Posterior vena cava (tissue), 2 donors: ENCODE measurements at places on chromosomes 6 and 20. TPM values are rescaled to one million over a fixed set of nuclear protein-coding genes. Genes with fewer than 3 reads are reported as not detected.

The LPA gene
- not detected for total RNA-seq

- DNase-seq: no peak
Measured at GRCh38 chr20:24337069-24337468, 132.4 kb upstream of the SYNDIG1 start.

GRCh38 chr6:21219241-21219640, 374.3 kb upstream of the SOX4 start:
- DNase-seq: no peak

The TTK gene
- 0.88 TPM for total RNA-seq

The CAP2 gene
- total RNA-seq: 35.6 TPM

DNA sequence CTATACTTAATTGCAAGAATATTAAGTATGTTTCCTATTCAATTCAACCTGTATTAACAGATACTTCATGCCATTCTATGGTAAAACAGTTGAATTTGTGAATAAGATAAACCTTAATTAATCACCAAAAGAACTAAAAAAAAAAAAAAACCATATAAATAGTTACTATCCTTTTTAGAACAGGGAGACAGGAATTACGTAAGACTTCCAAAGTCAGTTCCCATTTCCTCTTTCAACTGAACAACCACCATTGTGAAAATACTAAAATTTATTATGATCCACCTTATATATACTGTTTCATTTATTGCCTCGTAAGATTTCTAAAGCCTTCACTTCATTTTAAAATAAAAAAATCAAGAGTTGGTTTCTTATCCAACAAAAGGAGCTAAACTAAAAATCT, 9.4 kb downstream of the CCNC start:
- DNase-seq: no peak

DNA sequence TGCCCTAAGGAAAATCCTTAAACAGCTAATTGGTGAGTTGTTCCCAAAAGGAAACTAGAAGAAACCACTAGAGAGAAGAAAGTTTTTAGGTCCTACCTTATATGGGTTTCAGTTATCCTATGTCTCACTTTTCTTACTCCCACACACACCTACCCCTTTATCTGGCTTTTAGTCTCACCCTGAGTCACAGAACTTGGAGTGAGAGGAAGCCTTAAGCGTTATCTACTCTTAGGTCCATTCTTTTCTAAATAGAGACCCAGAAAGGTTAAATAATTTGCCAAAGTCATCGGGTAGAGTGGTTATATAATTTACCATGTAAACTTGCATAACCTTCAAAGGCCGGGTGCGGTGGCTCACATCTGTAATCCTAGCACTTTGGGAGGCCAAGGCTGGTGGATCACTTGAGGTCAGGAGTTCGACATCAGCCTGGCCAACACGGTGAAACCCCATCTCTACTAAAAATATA, 4.3 kb upstream of the RPP21 start:
- DNase-seq: no peak

- DNase-seq: no peak
Measured at GRCh38 chr20:31685853-31686643, 36.6 kb downstream of the BCL2L1 start.

DNA sequence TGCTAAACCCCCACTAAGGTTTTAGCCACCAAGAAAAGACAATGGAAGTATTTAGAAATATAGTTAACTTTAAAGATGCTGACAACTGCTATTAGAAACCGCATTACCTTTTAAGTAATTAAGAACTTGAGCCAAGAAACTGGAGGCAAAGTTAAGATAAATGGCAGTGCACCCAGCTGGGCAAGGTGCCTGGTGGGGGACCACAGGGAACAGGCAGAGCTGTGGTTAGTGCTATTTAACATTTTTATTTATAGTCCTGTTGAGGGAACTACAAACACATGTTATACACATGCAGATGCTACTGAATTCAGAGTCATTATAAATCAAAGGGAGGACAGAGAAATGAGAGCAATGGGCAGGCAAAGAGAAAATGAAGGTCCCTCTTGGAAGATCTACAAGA, 447.9 kb downstream of the TFAP2B start:
- no peak for DNase-seq

- no peak for DNase-seq
Measured at GRCh38 chr6:137265561-137266308, 46.5 kb upstream of the IFNGR1 start.

The ARID1B gene
- 79.3 TPM for total RNA-seq

DNA sequence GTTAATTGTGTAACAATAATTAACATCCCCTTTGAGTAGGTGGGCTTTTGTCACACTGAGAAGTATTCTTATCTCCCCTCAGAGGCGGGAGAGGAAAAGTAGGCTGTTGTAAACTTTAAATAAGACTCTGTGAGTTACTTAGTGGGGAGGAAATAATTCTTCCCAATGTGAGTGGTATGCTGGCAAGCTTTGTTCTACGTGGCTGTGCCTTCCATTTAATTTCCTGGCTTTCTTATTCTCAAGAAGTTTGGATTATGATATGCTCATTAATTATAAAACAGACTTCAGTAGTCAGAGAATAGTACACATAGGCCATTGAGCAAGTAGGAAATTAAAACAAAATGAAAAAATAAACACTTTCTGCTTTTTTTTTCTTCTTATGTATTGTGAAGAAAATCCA, 19.1 kb downstream of the ADGRB3 start:
- DNase-seq: no peak

DNA sequence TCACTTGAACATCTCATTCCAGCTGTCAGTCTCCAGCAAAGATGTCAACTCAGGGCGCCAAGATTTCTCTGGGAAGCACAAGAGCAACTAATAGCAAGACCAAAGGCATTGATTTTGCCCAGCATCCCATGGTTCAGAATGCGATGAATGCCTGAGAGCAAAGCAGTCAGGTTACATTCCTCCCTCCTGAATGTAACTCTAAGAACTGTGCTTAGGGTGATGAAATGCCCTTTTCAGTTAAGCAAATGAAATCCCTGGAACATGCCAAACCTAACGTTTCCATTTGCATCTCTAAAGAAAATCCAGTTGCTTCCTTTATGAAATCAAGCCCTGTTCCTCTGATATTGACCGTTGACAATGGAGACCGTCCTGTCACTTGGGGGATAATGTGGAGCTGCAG, 224.0 kb upstream of the PLN start:
- no peak for DNase-seq

- peak; percentile 46 for DNase-seq
Measured at GRCh38 chr20:25044261-25044560, 13.7 kb downstream of the ACSS1 start.

GRCh38 chr6:133621751-133622150, 267.2 kb upstream of the TCF21 start:
- DNase-seq: no peak

- DNase-seq: no peak
Measured at GRCh38 chr6:133964052-133964451, 11.0 kb downstream of the TBPL1 start.

The HLA-DOA gene
- total RNA-seq: 3.1 TPM

DNA sequence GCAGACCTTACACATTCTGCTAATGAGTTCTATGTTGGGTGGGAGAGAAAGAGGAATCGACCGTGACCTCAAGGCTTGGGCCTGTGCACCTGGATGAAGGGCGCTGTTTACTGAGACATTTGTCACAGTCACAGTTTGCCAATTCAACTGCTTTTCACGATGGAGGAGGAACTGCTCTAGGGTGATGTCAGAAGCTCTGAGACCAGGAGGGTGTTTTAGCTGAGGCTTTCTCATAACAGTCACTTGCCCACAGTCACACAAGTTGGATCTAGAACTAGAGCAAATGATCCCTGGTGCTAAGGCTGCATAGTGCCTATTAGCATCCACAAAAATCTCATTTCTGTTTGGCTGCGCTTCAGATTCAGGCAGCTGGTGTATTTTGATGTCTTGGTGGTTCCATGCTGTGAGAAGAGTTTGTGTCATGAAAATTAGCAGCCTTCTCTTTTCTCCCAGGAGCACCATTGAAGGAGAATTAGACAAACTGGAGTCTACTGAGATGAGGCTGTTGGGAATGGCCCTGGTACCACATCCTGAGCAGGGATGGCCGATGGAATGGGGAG, 83.3 kb upstream of the TGM3 start:
- no peak for DNase-seq

DNA sequence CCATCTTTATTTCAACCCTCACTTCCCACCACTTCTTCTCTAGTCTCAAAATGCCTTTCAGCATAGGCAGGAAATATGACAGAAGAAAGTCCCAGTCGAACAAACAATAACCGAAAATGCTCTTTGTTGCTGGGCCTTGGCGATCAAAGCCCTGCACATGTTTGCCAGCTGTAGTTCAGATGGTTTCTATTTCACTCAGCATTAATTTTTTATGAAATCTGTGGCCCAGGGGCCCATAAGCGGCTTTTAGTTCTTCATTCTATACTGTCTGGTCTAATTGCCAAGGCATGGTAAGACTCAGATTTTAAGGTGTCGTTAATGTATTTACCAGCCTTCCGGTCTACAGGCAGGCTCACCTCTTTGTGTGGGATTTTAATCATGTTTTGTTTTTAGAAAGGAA, 10.9 kb upstream of the F13A1 start:
- DNase-seq: no peak

DNA sequence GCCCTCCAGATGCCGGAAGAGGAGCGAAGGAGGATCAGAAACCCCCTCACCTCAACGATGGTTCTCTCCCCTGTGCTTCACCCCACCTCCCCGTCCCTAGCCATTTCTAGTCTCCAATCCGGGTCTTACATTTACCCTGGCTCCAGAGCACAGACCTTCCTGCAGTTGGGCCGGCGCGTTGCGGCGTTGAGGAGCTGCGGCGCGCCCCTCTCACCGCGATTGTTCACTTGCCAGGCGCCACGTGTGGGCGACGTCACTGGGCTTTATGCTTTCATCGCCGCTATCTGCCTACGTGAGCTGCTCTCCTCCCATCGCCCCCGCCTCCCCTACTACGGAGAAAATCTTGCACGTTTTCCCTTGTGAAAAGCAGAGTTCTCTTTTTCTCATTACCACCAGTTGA, at the start of gene CRISP2:
Gene CRISP2 (minus strand): TSS at position 198 of the 400 bp plus-strand sequence. CDS start 4,347 bp downstream, outside the sequence.
- peak; percentile 72 for DNase-seq

The PARD6B gene
- 1.0 TPM for total RNA-seq

The MOCS1 gene
- total RNA-seq: 27.3 TPM

DNA sequence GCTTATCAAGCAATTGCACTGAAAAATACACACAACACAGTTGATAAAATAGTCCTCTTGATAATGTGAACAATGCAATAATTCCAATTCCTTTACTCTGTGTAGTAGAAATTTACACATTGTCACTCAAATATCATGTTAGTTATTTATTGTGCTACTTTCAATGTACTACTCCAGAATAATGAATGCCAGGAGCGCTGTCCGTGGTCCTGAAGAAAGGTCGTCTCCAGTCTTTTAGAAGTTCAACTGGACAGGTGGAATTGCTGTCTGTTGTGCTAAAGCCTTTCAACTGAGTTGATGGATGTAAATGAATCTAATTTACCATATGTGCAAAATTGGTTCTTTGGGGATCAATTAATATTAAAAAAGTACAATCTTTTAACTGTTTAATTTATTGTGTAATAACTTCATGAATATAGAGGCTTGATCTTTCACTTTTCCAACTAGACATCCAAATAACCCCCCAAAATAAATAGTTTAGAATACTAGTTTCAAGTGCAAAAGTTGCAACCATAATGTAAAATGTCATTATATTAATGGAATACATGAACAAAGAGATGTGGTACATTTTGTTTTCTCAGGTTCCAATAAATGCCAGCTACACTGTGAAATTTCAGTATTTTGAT, 3.2 kb downstream of the GRIK2 start:
- DNase-seq: peak; percentile 85

DNA sequence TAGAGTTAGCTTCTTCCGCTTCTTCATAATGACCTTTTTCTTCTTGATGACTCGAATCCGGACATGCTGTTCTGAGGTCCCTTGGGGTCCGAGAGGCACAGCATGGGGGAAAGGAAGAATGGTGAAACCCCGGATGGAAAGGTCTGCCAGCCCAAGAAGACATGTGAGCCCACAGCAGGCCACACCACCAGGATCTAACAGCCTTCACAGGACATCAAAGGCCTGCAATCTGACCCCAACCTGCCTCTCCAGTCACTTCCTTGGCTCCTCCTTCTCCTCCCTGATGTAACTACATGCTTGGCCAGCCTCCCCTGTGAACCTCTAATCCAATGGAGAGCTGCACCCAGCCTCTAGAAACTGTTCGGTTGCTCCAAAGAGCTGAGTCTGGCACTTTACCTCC, 1.6 kb downstream of the CPXM1 start:
- DNase-seq: no peak

The C6orf58 gene
- not detected for total RNA-seq

DNA sequence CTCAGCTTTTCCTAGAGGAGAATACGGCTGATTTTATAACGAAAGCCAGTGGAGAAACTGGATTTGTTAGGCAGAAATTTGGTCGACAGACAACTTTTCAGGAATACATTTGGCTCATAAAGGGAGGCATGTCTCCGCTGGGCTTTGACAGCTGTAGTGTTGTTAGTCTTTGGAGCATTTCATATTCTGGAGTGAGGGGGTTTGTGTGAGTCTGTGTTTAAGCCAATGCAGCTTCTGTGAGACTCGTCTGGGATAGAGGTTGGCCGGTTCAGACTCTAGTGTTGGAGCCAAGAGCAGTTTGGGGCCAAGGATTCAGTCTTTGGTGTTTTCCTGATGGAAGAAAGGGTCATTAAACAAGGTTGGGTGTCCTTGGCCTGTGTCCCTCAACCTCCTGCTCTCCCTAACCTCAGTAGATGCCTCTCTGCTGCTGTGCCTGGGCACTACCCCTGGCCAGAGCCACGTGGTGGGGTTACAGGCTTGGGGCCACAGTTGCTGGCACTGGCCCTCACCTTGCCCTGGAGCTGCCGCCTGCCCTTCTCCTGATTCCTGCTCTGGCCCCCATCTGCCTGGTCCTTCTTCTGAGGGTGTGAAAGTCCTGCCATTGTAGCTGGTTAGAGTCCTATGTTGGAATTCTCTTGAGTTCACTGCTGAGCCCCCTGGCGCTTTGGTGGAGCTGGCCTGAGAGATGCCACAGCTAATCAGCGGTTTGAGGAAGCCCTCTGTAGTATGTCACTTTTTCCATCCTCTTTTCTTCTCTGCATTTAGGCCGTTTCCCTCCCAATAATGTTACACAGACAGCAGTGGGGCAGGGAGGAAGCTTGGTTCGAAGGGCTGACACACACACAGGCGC, 6.9 kb downstream of the PTK7 start:
- DNase-seq: no peak

The NOX3 gene
- total RNA-seq: not detected

The TTPAL gene
- 14.3 TPM for total RNA-seq

GRCh38 chr6:68711386-68712000, 76.4 kb downstream of the ADGRB3 start:
- DNase-seq: no peak

The BCAS1 gene
- total RNA-seq: 0.86 TPM

- DNase-seq: no peak
Measured at GRCh38 chr20:50020288-50020687, 37.5 kb downstream of the SNAI1 start.
